ENCODE measurements at places on chromosomes 2 and 18.

- no peak for DNase-seq
Observed at GRCh38 chr18:25140124-25140961, 211.6 kb downstream of the ZNF521 start.

DNA sequence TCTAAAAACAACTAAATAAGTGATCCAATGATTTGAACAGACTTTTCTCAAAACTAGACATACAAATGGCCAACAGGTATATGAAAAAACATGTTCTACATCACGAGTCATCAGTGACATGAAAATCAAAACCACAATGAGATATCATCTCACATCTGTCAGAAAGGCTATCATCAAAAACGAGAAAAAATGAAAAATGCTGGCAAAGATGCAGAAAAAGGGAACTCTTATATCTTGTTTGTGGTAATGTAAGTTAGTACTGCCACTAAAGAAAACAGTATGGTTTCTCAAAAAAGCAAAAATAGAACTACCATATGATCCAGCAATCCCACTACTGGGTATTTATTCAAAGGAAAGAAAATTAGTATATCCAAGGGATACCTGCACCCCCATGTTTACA is 255.3 kb upstream of the FBXO11 start:
- DNase-seq = no peak

- DNase-seq = no peak
Observed at GRCh38 chr2:189541591-189541990, 39.0 kb downstream of the SLC40A1 start.

- no peak for DNase-seq
Observed at GRCh38 chr2:696463-696862, 19.3 kb upstream of the TMEM18 start.

DNA sequence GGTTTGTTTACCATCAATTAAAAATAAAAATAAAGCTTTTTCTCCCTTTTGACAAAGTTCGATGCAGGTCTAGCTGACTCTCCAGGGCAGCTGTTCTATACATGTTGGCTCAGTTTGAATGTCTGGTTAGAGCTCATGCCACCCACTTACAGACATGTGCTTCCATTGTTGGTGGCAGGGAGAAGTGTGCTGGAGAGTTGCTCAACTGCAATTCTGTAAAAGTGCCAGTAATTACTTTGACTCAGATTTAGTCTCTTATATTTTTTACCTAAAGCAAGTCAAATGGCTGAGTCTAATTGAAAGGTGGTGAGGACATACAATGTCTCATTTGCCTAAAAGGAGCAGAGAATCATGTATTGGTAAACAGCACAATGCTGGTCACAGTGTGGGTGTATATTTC is 609.1 kb upstream of the SYT4 start:
- DNase-seq = no peak

DNA sequence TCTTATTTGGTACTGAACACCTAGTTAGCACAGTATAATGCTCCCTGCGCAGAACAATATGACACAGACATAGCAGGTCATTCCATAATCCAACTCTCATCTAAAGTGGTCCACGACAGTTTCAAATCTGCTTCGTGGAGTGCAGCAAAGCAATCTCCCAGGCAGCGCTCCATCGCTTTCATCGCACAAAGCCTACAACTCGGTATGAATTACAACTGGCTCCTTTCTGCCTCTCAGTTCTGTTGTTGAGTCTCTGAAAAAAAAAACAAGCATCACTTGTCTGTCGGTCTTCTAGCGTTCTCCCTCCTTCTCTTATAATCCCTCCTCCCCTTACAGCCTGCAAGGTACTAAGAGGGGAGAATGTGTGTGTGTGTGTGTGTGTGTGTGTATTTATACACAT is 123.5 kb downstream of the FIGN start:
- DNase-seq = no peak

- no peak for DNase-seq
Observed at GRCh38 chr2:176601066-176601465, 331.8 kb downstream of the MTX2 start.

DNA sequence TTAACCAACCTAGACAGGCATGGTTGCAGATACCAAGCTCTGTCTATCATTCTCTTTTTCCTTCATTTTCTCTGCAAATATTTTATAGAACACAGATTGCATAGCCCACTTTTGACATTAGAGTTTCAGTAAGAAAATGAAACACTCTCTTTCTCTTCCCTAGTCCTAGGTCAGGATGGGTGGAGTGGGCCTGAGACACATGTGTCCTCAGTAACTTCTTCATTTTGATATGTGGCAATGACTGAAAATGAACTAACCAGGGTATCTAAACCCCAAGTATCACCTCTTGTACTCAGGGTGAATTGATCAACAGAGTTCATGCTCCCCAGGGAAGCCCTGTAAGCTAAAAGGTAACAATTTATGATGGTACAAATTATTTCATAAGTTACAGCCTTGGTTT is 37.0 kb upstream of the KYNU start:
- no peak for DNase-seq

DNA sequence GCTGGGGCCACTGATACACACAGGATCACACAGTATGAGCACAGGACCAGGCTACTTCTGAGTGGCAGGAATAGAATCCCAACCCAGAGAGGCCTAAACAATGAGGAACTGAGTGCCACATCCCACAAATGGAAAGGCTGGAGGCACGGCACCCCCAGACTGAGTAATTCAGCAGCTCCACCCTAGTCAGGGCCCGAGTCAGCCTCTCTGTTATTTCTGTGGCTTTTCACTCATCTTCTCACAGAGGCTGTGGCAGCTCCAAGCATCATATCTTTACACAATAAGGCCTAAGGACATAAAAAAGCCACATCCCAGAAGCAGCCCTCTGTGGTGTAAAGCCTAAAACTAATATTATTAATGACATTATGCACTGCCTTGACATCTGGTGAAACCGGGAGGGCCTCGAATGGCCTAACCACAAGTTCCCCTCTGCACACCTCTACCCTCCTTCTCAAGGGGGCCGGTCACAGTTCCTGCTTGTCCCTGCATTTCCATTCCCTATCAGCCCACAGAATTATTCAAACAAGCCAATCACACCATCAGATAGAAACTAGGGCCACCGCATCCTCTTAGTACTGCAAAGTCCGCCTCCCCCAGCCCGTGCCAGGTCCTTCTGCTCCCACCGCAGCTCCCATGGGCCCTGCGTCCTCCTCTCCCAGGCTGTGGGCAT is 12.5 kb upstream of the MAL start:
- no peak for DNase-seq

DNA sequence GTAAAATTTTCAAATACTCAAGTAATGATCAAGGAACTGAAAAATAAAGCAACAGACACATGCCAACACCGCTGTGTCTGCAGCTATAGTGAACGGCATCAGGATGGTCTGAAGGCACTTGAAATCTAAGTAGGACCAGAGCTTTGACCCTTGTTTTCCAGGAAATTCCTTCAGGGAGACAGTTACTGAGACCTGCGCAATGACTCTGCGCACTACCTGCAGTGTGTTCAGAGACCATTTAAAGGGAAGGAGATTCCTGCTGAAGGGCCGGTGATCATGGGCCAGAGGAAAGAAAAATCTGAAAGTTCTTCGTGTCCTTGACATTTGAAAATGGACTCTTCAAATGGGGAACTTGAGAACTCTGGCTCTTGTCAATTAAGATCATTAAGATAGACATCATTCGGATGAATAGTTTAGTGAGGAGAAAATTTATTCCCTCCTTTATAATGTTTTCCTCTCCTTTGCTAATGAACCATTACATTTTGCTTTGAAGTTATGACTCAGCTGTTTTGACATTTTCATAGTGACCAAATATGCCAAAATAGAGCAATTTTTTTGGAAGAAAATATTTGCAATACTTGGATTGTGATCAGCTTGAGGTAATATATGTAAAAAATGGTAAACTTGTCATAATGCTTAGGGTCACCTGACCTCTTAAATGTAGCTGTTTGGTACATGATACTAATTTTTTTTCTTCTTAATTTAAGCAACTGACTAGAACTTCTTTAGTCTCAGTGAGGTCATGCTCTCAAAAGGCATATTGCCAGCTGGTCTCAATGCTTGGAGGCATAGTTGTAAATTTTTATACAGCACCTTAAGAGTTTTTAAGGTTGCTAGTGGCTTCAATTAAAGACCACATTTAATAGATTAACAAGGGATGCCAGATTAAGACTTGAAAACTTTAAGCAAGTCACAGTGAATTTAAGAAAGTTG is 329.3 kb downstream of the ARHGAP15 start:
- no peak for DNase-seq

GRCh38 chr2:160910681-160911080 is 249.5 kb upstream of the TANK start:
- no peak for DNase-seq

Data from NCI-H1417 treated with DMSO at 0.1 percent for 48 hours (cell line).